IPS-NIHi11 (cell line): ENCODE measurements at places on chromosomes 4 and X.

- DNase-seq = no peak
These were observed 212.8 kb upstream of the PDE5A start for GRCh38 chr4:119841361-119841760.

DNA sequence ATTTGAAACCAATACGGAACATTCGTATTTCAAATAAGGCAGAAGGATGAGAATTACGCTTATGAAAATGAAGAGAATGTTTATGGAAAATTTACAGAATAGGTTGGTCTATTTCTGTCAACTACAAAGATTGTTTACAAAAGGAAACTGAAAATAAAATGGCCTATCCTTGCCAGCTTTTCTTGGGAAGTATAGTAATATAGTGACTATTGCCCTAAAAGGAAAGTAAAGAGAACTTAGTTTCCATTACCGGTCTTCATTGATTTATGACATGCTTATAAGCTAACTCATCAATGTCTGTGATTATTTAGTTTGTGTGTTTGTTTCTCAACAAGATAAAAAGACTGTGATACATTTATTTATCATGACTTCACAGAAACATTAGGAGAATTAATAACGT is 2.9 kb upstream of the SPRY1 start:
- DNase-seq = no peak

- no peak for DNase-seq
These were observed at the start of gene CXorf65 for GRCh38 chrX:71106427-71106826. TSS of gene CXorf65 (minus strand) at chrX:71106740. CDS start at chrX:71106556, 184 bp downstream.

- DNase-seq = no peak
These were observed 223.4 kb upstream of the PRPS2 start for GRCh38 chrX:12567857-12568256.

DNA sequence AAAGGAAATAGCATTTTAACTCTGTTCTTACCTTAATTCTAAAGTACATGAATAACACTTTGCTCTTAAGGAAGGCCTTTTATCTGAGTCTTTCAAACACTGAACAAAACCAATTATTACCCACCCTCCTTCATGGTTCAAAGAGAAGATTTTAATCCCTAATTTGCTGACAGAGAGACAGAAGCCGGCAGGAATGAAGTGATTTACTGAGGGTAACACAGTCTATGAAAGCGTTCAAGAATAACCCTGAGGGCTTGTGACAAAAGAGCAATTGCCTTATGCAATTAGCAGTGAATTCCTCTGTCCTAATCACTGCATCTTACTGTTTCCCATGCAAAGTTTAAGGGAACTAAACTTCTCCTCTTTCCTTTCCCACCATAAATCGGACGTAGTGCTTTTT is 144.1 kb downstream of the PACRGL start:
- no peak for DNase-seq

GRCh38 chr4:87209696-87210095 is 10.7 kb downstream of the KLHL8 start:
- no peak for DNase-seq

- DNase-seq = peak; percentile 11
These were observed 111.4 kb downstream of the LUZP4 start for GRCh38 chrX:115400960-115401359.

DNA sequence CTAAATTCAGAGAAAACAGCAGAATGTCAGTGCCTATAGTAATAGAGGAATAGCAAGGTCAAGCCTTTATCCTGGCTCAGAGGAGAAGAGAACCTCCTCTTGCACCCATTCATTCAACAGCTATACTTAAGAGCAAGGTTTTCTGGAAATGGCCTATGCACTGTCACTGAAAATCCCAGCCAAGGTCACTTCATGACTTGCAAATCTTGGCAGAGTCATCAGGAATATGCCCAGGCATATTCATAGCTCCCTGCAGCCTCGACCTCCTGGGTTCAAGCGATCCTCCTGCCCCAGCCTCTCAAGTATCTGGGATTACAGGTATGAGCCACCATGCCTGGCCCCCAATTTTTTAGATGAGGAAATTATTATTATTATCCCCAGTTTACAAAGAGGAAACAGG is 35.8 kb upstream of the NOCT start:
- no peak for DNase-seq

DNA sequence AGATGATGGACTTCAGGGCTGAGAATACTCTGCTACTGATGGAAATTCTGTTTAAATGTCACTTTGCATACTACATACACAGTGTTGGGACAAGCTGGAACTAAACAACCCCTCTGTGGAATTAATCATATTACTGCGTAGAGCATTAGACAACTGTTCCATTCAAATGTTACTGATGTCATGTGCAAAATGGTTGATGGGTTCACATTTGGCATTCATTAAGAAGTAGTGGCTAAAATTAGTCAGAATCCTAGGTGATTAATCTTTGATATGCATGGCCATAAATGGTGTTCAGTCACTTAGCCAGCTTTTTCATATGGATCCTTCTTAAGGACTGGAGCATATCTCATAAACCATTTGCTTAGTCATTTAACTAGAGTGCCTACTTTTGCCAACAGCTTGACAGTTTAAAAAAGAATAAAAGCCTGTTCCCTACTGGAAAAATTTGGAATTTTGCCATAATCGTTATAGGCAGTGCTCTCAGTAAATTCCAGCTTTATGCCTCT is 105.2 kb downstream of the RNF150 start:
- DNase-seq = no peak

DNA sequence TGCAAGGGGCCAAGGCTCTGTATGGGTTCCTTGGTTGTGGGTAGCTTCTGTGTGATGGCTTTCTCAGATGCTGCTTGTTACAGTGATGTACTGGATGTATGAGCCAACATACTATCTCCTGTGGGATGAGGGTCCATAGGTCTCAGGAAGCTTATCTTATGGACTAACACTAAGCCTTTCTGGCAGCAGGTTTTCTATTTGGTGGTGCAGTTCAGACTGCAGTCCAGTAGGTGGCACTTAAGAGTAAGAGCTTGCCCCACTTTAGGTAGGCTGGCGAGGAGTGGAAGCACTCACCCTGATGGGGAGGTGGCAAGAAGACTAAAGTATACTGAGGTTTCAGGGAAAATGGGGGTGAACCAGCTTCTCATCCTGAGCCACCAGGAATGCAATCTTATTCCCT is 306.7 kb upstream of the MAOA start:
- DNase-seq = peak; percentile 37

GRCh38 chr4:15035159-15035558 is 32.9 kb downstream of the CPEB2 start:
- no peak for DNase-seq

GRCh38 chrX:84501798-84502628 is at the start of gene HDX:
TSS of gene HDX (minus strand) at chrX:84502453. CDS start at chrX:84475397, 27,056 bp downstream.
- peak; percentile 65 for DNase-seq

DNA sequence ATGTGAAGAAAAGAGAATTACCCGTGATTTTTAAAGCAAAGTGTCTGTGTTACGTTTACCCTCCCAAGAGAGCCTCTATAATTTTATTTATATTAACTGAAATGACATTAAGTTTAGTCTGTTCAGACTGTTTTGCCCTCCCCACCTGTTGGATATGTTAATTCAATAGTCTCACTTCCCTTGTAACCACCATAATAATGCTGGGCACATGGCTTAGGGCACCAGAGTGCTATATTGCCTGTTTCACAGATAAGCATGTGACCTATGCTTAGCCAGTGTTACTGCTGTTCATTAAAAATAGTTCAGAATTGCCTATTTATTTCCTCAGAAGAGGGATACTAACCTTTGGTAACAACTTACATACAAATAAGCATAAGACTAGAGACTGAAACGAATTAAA is 446.2 kb downstream of the FAT4 start:
- DNase-seq = no peak

DNA sequence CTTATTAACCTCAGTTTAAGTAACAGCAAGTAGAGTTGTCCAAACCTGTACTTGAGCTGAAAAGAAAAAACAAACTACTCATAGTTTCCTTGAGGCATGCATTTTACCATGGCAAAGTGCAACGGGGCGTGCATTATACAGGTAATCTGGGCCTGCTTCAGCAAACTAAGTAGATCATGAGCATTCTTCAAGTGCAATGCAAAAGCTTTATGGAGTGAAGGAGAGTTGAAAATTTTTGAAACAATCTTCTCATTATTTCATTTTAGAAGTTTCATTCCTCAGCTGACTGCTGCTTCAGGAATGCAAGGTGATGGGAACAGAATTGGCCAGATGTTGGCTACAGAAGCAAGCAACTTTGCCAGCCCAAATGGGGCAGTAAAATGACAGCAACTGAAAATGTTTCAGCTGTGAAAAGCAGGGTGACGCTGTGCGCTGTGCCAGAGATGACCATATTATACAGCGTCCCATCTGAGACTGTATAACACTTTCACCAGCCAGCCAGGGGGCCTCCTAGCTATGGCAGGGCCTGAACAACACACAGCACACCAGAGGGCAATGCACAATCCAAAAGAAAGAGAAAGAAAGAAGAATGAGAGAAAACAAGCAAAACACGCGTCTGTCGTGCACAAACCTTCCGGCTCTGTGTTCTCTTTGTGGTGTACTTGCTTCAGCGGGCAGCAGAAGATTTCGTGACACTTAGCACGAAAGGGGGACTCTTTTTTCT is 145.5 kb upstream of the FGF13 start:
- no peak for DNase-seq

DNA sequence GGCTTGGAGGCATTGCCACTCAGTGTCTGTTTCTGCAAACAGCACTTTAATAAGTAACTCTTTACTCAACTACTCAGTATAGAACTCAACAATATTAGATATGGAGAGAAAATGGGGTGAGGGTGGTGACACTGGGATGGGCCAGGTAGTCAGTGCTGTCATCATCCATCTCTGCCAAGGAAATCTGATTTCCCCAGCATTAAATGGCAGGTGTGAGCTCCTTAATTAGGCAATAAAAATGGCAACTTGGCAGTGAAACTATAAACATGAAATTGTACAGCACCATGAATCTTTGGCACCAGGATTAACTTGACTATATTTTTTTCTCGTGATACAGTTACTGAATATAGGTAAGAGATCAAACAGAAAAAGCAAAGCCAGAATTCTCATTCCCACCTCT is 146.2 kb downstream of the GLRA2 start:
- no peak for DNase-seq
